GM23248 (cell line): ENCODE measurements at places on chromosomes 1 and 21. TPM values are rescaled to one million over a fixed set of nuclear protein-coding genes. Genes with fewer than 3 reads are reported as not detected.
A peak's percentile ranks its signal among the peaks of the same experiment; 100 is the strongest.

AIM2 gene
- 1.3 TPM in 2 replicates for total RNA-seq

GRCh38 chr21:36509973-36510664 is 30.2 kb upstream of the CLDN14 start:
- DNase-seq = no peak

GRCh38 chr1:35428360-35428759 is 128.8 kb downstream of the KIAA0319L start:
- no peak for DNase-seq

GRCh38 chr1:87829360-87829759 is 500.7 kb downstream of the LMO4 start:
- no peak for DNase-seq

TMPRSS15 gene
- not detected in 2 replicates for total RNA-seq

GRCh38 chr1:154975409-154976059 is 1.1 kb downstream of the CKS1B start:
- peak; percentile 78 for DNase-seq

- DNase-seq = no peak
Measured at GRCh38 chr1:200373811-200374231, 36.0 kb downstream of the ZNF281 start.

DNA sequence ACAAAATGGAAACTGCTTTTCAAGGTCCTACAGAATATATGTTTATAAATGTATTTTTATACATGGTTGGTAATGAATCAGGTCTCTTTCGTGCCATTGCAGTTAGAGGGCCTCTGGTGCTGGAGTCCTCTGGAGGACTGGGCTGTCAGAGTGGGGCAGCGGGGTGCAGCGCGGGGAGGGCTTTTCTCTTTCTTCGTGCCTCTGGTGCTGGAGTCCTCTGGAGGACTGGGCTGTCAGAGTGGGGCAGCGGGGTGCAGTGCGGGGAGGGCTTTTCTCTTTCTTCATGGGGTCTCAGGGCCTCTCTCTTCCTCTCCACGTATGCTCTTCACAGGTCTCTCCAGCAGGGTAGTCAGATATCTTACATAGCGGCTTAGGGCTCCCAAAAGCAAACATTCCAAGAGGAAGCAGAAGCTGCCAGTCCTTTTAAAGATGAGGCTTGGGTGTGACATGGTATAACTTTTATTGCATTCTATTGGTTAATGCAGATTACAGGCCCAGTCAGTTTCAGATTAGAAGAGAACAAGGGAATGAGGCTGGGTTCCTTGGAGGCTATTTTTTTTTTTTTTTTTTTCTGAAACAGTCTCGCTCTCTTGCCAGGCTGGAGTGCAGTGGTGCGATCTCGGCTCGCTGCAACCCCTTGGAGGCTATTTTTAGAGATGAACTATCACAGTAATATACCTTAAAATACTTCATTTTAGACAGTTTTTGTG is 13.1 kb downstream of the SDCCAG8 start:
- DNase-seq = no peak

DNA sequence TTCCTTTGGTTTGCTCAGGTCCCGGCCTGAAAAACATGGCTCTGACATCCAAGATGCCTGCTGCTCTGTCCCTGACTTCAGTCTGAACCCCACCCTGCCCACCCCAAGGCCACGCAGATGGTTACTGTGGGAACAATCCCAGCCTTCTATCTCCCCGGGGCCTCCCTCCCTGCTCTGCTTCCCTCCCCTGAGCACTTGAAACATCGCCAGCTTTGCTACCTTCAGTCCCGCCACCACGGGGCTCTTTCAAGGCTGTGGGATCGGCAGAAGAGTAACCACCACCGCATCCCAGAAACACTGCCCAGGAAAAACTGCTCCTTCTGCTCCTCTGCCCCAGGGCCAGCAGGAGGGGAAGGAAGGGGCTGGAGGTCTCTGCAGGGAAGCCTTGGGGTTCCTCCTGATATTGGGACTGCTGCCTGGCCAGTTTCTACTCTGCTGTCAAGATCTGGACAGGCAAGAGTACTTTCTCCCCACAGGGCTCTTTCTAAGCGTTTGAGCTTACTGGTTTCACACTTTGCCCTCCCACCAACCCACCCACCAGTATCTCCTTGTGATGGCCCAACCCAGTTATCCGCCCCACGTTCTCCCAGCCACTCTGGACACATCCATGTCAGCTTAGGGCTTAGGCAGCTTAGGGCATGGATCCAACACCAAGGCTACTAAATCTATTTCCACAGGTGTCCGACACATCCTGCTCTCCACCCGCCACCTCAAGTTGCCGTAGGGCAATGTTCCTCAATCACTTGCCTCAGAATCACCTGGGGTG is 8.4 kb downstream of the ETNK2 start:
- DNase-seq = no peak

DNA sequence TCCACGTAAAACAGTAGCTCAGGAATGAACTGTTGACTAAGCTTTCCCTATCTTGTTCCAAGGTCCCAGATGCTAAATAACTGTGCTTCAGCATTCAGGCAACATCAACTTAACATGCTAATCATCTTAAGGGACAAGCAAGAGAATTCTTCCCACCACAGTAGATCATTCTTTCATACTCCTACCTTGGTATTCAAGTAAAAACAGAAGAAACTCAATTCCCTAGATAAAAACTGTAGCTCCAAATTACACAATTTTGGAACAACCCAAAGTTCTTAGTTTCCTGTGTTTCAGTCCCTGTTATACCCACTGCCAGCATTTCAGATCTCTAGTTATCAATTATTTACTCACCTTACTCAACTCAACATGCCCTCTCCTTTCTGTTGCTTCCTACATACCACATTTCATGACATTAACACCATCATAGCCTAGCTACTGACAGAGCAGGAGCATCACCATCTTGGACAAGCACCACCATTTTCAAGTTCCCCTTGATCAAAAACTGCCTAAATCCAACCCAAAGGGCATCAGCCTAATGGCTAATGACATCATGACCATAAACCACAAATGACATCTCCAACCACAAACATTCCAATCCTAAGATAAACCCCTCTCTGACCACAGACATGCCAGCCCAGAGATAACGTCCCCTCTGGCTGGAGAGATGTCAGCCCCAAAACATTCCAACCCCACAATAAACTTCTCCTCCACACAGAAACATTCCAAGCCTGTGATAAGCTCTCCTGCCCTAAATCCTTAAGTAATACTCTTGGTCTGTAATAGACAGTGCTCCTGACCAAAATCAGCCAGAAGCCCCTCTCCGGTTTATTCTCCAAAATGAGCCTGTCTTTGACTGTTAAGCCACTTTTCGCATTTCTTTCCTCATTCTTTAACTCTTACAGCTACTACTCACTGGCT is 191.2 kb downstream of the RERE start:
- peak; percentile 82 for DNase-seq

GRCh38 chr1:59076612-59077011 is 220.3 kb upstream of the FGGY start:
- DNase-seq = peak; percentile 40

SLC5A9 gene
- not detected in 2 replicates for total RNA-seq

DNA sequence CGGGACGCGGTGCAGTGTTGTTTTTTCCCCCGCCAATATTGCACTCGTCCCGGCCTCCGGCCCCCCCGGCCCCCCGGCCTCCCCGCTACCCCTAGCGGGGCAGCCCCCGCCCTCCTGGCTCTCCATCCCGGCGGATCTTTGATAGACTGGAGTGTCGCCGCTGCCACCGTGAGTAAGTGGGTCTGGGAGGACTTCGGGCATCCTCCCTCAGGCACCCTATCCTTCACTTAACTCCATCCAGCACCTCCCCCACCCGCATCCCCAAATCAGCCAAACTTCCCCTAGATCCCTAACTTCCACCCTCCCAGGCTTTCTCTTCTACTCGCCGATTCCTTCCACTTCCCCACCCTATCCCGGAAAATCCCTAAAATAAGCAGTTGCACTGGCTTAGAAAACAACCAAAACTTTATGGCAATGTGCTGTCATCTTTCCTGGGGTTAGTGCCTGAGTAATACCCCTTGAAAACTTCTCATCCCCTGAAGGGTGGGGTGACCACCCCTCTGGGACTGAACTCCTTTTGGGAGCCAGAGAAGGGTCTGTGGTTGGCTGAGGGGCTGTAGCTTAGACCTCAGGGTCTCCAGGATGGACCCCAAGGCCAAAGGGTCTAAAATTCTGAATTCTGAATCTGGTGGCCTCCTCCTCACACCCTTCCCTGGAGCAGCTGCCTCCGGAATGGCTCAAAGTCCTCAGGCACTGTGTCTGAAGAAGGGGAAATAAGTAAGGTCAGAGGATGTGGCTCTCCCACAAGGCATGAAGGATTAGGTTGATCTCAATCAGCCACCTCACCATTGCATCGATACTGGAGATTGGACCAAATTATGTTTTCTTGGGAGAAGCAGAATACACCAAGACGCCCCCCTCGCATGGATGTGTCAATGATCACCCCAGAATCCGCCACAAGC is 12.2 kb downstream of the THBS3 start:
- DNase-seq = peak; percentile 57

DNA sequence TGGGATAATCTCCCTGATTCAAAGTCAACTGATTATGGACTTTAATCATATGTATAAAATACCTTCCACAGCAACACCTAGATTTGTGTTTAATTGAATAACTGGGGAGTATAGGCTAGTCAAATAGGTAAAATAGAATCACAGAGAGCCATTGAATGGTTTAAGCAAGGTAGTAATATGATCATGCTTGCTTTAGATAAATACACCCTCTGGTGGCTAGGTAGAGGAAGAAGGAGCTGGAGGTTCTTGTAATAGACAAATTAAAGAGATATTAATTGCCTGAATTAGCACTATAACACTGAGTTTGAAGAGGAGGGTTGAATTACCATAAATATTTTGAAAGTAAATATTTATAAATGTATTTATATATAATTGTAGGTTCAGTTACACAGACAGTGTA is 40.3 kb downstream of the DIRAS3 start:
- peak; percentile 54 for DNase-seq

DNA sequence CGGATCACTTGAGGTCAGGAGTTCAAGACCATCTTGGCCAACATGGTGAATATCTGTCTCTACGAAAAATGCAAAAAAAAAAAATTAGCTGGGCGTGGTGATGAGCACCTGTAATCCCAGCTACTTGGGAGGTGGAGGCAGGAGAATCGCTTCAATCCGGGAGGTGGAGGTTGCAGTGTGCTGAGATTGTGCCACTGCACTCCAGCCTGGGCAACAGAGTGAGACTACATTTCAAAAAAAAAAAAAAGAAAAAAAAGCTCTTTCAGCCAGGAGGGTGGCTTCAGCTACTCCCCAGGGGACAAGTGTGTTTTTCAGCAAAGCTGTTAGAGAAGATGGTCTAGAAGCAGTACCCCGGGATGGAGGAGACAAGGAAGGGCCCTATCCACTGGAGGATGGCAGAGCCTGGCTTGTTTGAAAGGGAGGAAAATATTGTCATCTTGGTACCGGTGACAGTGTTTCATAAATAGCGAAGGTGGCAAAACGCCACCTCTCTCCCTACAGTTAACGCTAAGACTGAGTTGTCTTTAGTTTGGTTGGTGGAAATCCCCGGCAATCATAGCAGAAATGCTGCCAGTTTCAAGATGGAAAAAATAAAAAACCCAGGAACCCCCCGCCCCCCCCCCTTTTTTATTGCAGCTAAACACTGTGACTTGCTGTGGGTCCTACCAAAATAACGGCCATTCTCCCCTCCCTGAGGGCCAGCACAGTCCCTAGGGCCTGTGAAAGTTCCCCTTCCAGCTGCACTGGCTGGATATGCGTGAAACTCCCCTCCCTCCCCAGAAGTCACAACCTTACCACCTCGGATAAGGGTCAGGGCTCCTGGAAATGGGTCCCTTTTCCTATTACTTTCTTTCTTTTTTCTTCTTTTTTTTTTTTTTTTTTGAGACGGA is 3.5 kb downstream of the PIK3CD start:
- no peak for DNase-seq

PIGR gene
- not detected in 2 replicates for total RNA-seq

DNA sequence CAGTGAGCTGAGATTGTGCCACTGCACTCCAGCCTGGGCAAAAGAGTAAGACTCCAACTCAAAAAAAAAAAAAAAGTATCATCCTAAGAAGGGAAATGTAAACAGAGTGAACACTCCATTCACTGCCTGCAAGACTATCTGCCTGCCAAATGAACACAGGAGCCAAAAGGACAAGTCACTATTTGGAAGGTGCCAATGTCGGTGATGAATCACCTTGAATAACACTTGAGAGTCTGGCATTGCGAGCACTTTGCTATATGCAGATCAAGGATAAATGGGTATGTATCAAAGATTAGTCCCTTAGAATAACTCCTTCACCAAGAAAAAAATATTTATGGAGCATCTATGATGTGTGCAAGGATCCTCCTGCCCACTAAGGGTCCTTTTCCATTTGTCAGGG is 6.6 kb downstream of the UBR4 start:
- DNase-seq = peak; percentile 95

GRCh38 chr1:9906466-9906865 is 3.6 kb downstream of the CTNNBIP1 start:
- no peak for DNase-seq

DNA sequence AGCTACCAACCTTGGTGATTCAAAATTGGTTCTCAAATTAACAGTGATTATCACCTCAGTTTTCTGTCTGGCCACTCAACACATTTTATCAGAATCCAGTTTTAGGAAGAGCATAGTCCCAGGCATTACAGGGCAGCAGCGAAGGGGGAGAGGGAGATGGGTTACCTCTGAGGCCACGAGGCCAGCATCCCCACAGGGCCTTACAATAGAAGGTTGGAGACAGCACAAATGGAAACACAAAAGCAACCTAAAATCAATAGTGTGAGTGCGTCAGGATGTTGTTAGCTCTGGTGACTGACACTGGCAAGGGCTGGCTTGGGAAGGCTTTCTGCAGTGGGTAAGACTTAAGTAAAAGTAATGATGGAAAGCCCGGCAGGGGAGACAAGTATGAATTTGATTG is 79.5 kb downstream of the JAK1 start:
- no peak for DNase-seq

GRCh38 chr1:40658751-40659648 is 6.5 kb downstream of the RIMS3 start:
- no peak for DNase-seq

GRCh38 chr1:2828586-2829250 is 27.2 kb upstream of the TTC34 start:
- DNase-seq = no peak

- no peak for DNase-seq
Measured at GRCh38 chr1:218473522-218473921, 128.4 kb downstream of the TGFB2 start.

- no peak for DNase-seq
Measured at GRCh38 chr1:22750685-22751051, 40.0 kb downstream of the EPHB2 start.
